Neural progenitor cell (in vitro differentiated cells): ENCODE measurements at places on chromosomes 5 and 9. TPM values are rescaled to one million over a fixed set of nuclear protein-coding genes. Genes with fewer than 3 reads are reported as not detected.

DNA sequence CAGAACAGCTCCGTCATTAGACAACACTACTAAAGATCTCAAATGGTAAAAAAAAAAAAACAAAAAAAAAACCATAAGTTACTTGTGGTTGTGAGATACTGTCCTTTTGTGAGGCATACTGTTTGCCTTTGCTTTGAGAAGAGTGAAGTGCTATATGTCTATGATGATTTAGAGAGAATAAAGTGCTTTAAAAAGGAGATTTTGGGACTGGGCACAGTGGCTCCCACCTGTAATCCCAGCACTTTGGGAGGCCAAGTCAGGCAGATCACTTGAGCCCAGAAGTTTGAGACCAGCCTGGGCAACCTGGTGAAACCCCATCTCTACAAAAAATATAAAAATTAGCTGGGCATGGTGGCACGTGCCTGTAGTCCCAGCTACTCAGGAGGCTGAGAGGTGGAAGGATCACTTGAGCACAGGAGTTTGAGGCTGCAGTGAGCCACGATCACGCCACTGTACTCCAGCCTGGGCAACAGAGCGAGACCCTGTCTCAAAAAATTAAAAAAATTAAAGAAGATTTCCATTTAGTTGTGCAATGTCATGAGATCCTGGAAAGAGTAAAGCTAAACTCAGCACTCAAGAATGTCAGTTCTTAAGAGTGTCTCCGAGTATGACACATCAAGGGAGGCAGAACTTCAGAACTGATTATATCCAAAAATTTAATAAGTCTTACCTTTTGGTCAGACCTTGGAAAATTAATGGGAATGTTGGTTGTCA is 87.3 kb downstream of the PRDM6 start:
- no peak for DNase-seq

Gene NPR3
- total RNA-seq = 0.31 TPM in 1 of 2 replicates, not detected in the other

- DNase-seq = no peak
Observed at GRCh38 chr5:36887532-36887931, 11.0 kb downstream of the NIPBL start.

Gene OGN
- total RNA-seq = not detected in 2 replicates
